Posterior vena cava (tissue), 2 donors: ENCODE measurements at places on chromosomes 5 and 9. TPM values are rescaled to one million over a fixed set of nuclear protein-coding genes. Genes with fewer than 3 reads are reported as not detected.

CDH6 gene
- 6.0 TPM for total RNA-seq

NLN gene
- total RNA-seq, result 17.6 TPM

PIK3R1 gene
- 65.2 TPM for total RNA-seq

DNA sequence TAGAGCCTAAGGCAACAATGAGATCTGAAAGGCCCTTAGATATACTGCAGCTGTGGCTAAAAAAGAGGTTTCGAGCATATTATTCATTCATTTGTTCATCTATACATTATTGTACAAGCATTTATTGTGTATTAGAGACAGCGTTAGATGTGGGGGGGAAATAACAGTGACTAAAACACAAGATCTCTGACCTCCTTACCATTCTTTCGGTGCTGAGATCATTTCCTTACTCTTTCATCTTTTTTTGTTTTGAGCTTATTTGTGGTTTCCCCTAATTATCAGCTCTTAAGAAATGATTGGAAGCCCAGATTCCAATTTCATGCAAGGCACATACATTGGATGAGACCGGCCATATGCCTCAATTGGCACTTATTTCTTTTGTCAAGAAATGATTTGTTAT is 113.2 kb downstream of the SEC61B start:
- no peak for DNase-seq

DNA sequence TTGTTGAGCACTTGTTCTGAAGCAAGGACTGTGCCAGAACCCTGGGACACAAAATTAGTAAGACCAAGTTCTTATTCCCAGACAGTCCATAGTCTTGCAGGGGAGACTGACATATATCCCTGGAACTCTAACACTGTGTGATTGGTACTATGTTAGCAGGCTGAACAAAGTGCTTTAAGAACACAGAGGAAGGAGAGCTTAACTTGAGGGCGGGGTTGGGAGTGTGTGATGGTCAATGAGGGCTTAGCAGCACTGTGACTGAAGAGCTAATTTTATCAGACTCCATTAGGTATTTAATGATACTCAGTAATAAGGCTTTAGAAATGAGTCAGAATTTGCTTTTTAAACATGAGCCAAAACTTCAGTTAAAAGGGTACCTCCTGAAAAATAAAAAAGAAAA is 14.9 kb upstream of the SPATA24 start:
- DNase-seq, result no peak

PDE6A gene
- not detected for total RNA-seq
